ENCODE measurements at places on chromosomes 6 and 20.

GRCh38 chr6:107590378-107590777, 100.5 kb downstream of the SOBP start:
- no peak for DNase-seq

- DNase-seq, result no peak
Observed at GRCh38 chr6:75602246-75603105, 796 bp downstream of the SENP6 start.

DNA sequence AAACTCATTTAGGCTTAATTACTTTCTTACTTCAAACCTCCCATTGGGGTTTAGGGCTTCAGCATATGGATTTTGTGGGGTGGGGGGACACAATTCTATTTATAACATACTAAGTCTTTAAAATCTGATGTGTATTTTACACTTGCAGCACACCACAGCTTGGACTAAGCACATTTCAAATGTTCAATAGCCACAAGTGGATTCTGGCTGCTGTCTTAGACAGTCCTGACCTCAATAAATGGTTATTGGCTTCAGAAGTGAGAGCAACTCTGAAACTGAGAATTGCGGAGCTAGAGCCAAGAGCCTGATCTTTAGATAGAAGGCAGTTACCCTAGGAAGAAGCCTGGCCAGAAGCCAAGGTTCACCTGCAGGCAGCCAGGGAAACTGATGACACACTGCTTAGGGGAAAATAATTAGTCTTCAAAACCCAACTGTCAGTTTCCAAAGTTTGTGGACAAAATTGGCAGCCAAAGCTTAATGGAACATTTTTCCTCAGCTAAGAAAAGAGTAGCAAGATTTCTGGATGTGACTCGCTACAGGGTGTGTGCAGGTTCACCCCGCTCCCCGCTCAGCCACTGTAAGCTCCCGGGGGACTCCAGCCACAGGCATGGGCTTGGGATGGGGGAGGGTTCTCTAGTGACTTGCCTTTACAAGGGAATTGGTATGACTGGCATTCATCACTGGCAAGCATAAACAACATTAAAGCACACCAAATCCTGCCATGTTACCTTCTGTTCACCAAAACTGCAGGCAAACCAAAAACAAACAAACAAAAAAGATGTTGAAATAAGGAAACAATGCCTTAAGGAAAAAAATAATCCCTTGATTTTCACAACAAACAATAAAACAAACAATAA, 219.8 kb downstream of the TFAP2A start:
- no peak for DNase-seq

GRCh38 chr20:42688576-42688975, 501.1 kb downstream of the PTPRT start:
- DNase-seq, result no peak

- DNase-seq, result no peak
Observed at GRCh38 chr6:22102671-22103070, 194.2 kb downstream of the PRL start.

DNA sequence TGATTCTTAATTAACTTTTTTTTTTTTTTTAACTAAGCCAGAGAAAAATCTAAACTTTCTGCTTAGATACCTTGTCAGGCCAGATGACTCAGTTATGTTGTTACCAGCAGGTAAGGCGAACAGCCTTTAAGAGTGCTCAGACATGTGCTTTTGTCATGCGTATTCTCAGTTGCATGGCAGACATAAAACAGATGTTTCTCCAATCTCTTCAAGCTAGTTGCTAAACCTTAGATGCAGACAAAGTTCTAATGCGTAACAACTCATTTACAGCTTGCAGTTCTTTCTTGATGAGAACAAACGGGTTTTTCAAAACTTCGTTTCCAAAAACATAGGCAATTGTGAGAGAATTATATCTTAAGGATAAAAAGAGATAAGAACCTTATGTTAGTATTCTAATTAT, 49.6 kb upstream of the GFRAL start:
- DNase-seq, result no peak
